ENCODE measurements at places on chromosomes 6 and 20.

- no peak for DNase-seq
These were observed 125.0 kb upstream of the TSHZ2 start for GRCh38 chr20:52847029-52847660.

GRCh38 chr6:110778333-110778732 is 36.9 kb downstream of the CDK19 start:
- DNase-seq, result no peak

- peak; percentile 59 for DNase-seq
These were observed 140.9 kb downstream of the DLL1 start for GRCh38 chr6:170149681-170150589.

- DNase-seq, result no peak
These were observed 2.8 kb downstream of the KCNQ5 start for GRCh38 chr6:72624557-72625160.

DNA sequence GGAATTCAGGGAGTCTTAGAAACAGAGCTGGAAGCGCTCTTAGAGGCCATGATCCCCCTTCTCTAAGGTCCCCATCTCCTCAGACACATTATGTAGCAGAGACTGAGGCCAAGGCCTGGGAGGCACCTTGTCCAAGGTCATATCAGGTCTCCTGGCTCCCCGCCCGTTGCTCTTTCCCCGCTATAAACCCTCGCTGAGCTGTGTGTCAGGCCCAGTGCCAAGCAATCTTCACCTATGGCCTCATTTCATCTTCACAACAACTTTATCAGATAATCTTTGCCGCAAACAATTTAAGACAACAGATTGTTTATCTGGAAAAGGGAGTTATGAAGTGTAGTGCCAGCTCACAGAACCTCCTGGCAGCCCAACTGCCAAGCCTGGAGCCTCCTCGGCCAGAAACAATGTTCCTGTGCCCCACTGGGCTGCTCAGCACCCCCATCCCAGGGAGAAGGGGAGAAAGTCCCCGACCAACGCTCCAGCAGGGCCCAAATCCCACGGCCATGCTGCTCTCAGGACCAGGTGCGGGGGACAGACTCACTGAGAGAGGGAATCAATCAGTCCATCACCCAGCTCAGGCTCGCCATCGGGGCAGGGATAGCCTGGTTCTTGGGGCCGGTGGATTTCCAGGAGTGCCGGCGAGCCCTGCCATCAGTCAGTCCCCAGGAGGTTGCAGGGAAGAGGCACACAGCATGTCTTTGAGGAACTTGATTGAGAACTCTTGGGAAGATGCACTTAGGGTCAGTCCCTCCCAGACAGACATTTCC is 16.9 kb upstream of the FANCE start:
- no peak for DNase-seq

DNA sequence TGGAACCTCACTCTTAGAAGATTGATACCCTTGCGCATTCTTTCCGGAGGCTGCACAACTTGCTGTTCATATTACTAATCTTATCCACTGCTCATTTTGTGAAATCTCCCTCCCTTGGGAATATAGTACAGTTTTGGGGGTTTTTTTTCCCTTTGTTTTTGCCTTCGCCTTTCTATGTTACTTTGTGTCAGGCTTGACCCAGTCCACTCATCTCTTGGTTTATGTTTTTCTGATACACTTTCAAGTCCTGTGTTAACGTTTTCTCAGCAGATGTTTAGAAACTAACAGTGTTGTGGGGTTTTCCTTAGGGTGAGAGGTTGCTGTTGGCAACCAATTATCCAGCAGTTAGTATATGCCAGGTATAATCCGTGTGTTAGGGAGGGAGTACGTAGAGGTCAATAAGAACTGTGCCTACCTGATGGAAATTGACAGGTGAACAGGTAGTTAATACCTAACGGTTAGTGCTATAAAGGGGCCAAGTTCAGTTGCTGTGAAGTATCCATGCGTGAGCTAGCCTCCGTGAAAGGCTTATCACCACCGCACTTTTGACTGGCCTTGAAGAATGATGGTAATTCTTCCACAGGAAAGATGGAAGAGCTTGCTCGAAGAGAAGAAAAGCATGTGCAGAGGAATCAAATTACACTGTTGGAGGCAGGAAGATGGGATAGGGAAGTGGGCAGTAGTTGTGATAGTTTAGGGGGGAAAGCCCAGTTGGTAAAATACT is 1.4 kb downstream of the NFYA start:
- no peak for DNase-seq

DNA sequence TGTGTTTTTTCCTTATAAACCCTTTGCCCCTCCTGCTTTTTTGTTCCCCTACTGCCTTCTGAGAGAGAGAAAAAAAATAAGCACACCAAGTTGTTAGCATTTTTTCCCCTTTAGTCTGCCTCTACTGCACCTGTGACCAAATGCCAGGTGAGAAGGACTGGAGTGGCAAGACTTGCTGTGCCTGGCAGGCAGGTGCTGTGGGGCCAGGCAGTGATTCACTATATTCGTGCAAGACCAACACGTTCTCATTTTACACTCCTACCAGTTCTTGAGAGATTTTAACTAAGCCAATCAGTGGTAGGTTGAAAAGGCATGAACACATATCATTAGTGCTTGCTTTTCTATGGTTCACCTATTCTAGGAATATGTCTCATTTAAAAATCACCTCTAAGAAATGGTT is 109.7 kb downstream of the FIG4 start:
- no peak for DNase-seq

GRCh38 chr6:44539701-44540355 is 152.3 kb downstream of the CDC5L start:
- DNase-seq, result no peak

GRCh38 chr6:127816643-127817042 is 84.2 kb downstream of the THEMIS start:
- DNase-seq, result no peak

- no peak for DNase-seq
These were observed 135.6 kb upstream of the HDGFL1 start for GRCh38 chr6:22433745-22434144.

DNA sequence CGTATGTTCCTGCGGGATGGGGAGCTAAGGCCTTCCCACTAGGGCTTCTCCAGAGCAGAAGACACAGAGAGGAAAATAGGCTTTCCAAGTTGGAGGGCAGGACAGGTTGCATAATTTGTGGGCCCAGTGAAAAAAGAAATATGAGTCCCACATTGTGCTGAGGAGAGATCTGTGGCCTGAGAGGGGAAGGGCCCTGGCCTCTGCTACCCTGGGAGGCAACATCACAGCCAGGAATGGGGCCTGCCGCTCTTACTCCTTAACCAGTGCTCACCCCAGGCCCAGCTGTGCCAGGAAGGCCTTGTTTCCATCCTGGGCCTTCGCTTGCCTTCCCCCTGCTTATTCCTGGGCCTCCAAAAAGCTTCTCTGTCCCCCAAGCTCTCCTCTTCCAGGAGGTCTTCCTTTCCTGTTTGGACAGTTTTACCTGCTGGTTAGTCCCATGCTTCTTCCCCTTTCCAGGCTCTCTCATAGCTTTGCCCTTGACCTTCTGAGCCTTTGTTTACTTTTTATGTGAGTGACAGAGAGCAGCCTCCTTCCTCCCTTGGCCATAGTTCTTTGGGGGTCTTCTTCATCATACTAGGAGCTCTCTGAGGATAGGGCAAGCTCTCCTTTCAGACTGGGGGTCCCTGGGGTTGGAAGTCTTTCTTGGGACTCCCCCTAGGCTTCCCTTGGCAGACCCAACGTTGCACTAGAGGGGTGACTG is 26.2 kb upstream of the VEGFA start:
- peak; percentile 56 for DNase-seq

DNA sequence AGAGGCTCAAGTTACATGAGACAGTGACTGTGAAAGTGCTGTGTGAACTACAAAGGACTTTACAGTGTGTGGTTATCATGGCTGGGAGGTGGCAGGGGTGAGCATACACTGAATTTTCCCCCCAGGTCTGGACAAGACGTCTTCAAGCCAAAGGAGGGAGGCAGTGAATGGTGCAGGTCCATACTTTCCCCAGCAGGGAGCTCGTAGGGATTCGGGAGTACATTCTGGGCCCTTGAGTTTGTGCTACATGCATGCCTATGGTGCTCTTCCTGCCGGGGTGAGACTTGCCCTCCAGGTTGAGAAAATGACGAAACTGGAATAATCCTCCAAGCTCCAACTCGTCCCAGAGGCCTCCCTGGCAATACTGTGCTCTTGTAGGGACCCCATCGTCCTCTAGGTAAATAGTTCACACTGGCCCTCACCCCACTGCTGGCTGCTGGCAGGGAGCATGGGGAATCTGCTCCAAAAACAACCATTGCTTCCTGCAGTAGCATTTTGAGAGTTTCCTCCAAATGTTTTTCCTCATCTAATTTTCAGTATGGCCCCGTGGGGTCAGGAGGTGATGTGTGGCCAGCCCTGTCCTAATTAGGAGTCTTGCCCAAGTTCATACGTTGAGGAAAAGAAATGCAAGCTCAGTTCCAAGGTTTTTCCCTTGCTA is 57.6 kb downstream of the ZNF831 start:
- DNase-seq, result no peak

DNA sequence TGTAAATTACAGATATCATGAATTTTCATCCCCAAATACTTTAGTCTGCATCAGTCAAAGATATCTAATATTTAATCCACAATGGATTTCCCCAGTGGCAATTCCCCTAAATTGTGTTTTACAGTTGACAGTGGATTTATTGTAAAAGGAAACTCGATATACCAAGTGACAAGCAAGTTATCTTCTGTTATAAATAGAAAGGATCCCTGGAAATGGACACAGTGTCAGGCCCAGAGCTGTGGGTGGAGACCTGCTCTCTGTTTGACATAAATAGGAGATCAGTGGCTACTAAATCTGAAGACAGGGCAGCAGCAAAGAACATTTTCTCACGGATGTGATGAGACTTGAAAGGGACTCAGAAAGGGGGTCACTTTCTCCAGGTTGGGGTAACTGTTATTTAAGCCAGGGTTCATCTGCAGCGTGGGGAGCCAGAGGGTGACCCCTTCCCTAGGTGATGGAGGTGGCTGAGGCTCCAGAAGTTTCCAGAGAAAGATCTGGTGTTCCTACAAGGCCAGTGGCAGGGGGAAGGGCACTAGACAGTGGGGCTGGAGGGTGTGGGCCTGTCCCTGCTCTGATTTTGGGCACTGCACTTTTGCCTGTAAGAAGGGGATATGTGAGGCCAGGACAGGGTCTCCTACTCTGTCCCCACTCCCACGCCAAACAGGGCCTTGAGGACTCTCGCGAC is 12.3 kb upstream of the FAM110A start:
- no peak for DNase-seq

GRCh38 chr20:49214571-49214970 is 4.6 kb upstream of the DDX27 start:
- DNase-seq, result no peak

All from sigmoid colon (tissue), 7 donors.